Stimulated activated CD8-positive, alpha-beta memory T cell treated with anti-CD3 and anti-CD28 coated beads, Interleukin-15, amount 100 ng/mL, for 1 hour (primary cell): ENCODE measurements at places on chromosomes 1 and 21.

GRCh38 chr1:30371888-30372791 lies 351.2 kb downstream of the MATN1 start:
- DNase-seq = no peak

GRCh38 chr1:89525169-89525855 lies 683 bp downstream of the LRRC8B start:
- no peak for DNase-seq

GRCh38 chr21:29145354-29145782 lies 14.9 kb downstream of the MAP3K7CL start:
- DNase-seq = no peak

DNA sequence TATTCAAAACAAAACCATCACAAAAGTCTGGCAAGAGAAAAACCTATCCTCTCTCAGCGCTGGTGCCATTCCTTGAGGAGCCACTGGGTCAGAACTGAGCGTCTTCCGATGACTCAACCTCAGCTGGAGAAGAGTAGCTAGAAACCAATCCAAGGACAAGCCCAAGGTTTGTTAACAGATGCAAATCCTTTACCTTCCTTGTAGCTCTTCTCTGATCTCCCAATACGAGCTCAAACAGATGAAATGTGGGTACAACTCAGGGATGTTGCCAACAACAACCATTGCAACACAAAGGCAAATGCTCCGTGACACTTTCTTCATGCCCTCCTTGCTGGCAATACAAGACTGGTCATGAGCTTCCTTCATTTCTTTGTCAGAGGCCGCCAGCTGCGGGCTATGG lies 337.1 kb downstream of the SIPA1L2 start:
- DNase-seq = no peak

DNA sequence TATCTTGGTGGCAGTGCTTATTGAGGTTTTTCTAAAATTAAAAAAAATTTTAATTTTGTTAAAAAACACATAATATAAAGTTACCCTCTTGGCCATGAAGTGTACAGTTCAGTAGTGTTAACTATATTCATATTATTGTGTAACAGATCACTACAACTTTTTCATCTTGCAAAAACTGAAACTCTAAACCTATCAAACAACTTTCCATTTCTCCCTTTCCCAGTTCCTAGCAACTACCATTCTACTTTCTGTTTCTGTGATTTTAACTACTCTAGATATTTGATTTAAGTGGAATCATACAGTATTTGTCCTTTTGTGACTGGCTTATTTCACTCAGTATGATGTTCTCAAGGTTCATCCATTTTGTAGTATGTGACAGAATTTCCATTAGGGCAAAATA lies 55.5 kb downstream of the SLAMF6 start:
- no peak for DNase-seq
